ENCODE measurements at places on chromosomes 16 and 17. TPM values are rescaled to one million over a fixed set of nuclear protein-coding genes. Genes with fewer than 3 reads are reported as not detected.

The ZNF263 gene
- total RNA-seq = 23.2 TPM

The TMEM106A gene
- total RNA-seq = 17.9 TPM

- H3K36me3 ChIP-seq = no peaks in the 10 kb centered on the region
- no peak overlapping the region for H3K27ac ChIP-seq
- DNase-seq = no peak
- no peak overlapping the region for H3K4me3 ChIP-seq
- peaks cover 15% of the 10 kb centered on the region for H3K27me3 ChIP-seq
- no peaks in the 10 kb centered on the region for H3K4me1 ChIP-seq
These were observed 35.2 kb upstream of the GOSR2 start for GRCh38 chr17:46887717-46888116.

- H3K4me3 ChIP-seq = no peak overlapping the region
- H3K4me1 ChIP-seq = no peaks in the 10 kb centered on the region
- no peak for DNase-seq
These were observed 489.8 kb downstream of the NPIPA7 start for GRCh38 chr16:16868727-16869126.

DNA sequence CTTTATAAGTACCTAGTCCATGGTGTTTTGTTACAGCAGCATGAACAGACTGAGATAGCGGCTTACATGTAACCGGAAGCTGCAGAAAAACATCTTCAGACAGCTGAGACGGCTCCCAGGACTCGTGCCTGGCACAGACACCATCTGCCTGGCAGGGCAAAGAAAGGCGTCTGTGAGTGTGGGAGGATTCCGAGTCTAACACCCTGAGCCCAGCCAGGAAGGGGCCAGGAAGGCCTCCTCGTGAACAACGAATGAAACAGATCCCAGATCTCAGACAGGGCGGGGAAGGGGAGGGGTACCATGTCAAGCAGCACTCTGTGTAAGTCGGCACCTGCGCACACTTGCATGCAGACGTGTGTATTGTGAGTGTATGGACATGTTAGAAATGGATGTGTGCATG lies 4.4 kb upstream of the CSNK1D start:
- no peak overlapping the region for H3K27ac ChIP-seq
- H3K27me3 ChIP-seq = no peaks in the 10 kb centered on the region
- H3K4me3 ChIP-seq = no peak overlapping the region

Measured in lower lobe of right lung (tissue), 2 donors.